ACHN (cell line): ENCODE measurements at places on chromosomes 7 and 10.

DNA sequence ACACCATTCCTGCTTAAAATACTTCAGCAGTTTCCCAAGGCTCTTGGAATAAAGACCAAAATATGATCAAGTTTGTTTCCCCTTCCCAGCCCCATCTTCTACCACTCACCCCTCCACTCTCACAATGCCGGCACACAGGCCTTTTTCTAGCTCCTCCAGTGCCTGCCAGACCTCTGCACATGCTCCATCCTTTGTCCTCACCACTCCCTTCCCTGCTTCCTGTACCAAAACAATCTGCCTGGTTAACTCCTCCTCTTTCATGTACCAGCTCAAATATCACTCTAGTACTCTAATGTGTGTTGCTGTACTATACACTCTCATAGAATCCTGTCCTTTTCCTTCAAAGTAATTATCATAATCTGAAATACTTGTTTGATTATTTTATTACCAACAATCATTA is 19.4 kb downstream of the SCRN1 start:
- DNase-seq: no peak

GRCh38 chr7:91264924-91265681 is 870 bp downstream of the FZD1 start:
- peak; percentile 76 for DNase-seq

GRCh38 chr7:98213296-98213887 is 2.2 kb downstream of the BHLHA15 start:
- DNase-seq: no peak

- DNase-seq: no peak
Measured at GRCh38 chr10:66760941-66761340, 164.9 kb upstream of the LRRTM3 start.
